ENCODE measurements at places on chromosomes 4 and X.

DNA sequence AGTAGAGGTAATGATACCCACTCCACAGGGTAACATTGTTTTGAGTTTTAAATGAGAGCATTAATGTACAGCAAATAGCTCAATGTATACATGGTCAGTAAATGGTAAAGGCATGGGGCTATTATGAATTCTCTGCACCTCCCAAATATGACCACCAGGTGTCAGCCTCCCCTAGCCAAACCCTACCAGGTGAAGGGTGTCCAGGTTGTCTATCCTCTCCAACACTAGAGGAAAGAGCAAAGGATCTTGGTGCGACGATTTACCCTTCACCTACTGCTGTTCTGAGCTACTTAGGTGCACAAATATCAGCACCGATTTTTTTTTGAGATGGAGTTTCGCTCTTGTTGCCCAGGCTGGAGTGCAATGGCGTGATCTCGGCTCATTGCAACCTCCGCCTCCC lies 26.5 kb upstream of the XIAP start:
- DNase-seq = peak; percentile 53

DNA sequence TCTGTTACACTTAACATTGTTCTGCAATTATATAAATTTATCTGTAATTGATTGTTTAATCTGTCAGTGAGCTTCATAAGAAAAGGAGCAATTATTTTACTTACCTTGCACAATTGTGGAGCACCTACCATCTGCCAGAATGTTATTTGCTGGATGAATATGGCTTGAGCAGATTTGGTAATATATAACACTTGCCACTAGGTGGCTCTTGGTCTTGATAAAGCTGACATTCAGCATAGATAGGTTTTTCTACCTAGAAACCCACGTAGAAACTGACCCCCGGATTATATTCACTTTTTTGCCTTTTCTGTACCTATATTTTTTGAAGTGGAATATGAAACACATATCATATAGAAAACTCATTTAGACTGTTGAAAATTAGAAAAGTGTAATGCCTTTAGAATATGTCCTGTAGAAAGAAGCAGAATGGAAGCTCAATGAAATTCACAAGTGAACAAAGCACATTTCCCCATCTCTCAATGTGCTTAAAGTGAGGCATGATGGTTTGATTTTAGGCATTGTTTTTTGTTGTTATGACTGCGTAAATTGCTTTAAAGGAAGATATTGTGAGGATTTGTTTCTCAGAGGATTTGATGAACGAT lies 9.5 kb downstream of the RBPJ start:
- peak; percentile 63 for DNase-seq

GRCh38 chrX:48540028-48540375 lies 488 bp downstream of the TBC1D25 start:
- DNase-seq = peak; percentile 43

GRCh38 chrX:107470971-107471370 lies 21.5 kb downstream of the FRMPD3 start:
- no peak for DNase-seq

GRCh38 chr4:177118596-177118995 lies 191.1 kb upstream of the NEIL3 start:
- peak; percentile 92 for DNase-seq

DNA sequence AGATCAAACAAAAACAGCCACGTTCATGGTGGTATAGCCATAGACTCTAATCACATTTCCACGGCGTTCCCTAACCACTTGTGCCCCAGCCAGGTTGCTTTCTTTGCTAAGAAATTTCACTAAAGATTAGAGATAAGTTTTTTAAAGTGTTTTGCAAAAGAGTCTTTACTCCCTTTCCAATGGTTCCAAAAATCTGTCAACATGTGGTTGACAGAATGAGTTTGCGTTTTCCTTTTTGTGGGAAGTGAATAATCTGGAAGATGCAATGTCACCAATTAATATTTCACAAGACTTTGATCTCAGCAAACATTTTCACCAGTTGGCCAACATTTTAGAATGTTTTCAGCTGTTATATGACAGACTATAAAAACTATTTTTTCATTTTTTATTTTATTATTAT lies 35.3 kb downstream of the CXCL1 start:
- no peak for DNase-seq

GRCh38 chr4:150133605-150134004 lies 55.4 kb downstream of the DCLK2 start:
- DNase-seq = no peak

DNA sequence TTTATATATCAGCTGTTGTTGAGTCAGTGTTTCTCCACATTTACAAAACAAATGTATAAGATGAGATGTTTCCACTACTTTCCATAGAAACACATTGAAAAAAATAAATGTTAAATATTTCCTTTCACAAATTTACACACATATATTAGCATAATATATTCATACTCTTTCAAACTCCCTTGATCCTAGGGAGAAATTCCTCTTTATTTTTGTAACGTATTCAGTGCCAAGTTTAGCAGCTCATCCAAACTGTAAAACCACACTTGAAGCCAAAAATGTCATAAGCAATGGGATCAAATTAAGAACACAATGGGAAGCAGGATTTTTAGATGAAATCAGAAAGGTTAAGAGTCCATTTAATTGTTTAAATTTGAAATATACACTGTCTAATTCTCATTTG lies 381.1 kb upstream of the MAD2L1 start:
- no peak for DNase-seq

DNA sequence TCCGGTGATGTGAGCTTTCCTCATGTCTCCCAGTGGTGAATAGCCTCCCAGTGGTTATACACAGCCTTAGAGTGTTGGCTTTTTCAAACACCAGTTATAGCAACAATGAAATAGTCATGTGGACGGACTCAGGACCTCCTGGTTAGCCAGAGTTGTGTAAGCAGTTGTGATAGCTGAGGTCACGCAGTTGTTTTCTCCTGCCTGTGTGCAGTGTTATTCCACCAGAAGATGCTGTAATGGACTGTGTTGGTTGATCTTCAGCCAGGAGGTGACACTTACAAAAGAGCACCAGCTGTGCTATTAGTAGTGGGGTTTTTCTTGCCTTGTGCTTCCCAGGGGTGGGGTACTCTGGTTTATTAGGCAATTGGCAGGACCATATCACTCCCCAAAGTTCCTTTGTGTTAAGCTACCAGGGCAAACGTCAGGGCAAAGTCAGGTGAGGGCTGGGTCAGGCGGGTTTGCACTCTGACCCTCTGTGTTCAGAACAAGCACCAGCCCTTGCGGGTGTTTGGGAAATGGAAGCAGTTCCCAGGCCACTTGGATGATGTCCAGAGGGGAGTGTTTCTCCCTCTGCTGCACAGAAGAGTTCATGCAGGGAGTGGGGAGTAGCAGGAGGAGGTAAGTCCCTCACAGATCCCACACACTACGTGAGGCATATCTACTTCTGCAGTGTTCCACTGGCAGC lies 252.6 kb downstream of the TMEM47 start:
- no peak for DNase-seq

- DNase-seq = no peak
These were observed 756.3 kb upstream of the ATOH1 start for GRCh38 chr4:93072292-93072691.

DNA sequence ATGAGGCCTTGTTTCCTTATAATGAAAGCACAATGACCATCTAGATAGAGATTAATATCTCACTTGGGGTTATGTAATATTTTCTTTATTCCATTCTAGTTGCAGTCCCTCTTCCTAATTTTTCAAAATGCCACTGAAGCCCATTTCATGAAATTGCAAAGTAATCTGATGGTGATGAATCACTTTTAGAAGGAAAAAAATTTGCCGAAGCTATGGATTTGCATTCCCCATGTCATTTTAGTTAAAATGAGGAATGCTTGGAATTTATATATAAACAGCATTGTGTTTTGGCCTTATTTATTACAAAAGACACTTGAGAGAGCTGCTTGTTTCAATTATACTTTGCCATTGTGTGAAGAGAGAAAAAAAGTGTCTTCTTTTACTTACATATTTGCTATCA lies 241.7 kb upstream of the TEX13A start:
- DNase-seq = no peak

DNA sequence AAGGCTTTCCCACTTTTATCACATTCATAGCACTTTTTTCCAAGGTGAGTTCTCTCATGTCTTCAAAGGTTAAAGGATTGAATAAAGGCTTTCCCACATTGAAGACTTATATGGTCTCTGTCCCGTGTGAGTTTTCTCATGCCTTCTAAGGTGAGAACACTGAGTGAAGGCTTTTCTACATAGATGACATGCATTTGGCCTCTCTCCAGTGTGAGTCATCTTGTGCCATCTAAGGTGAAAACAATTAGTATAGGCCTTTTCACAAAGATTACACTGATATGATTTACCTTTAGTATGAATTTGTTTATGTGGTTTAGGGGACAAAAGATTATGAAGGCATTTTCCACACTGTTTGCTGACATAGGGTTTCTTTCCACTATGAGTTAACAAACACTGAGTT lies 21.2 kb downstream of the USP17L30 start:
- no peak for DNase-seq

- peak; percentile 56 for DNase-seq
These were observed 2649.3 kb downstream of the PCDH7 start for GRCh38 chr4:33369446-33369845.

Measured in EL (cell line).